ENCODE measurements at places on chromosomes 1 and 21. TPM values are rescaled to one million over a fixed set of nuclear protein-coding genes. Genes with fewer than 3 reads are reported as not detected.
A peak's percentile ranks its signal among the peaks of the same experiment; 100 is the strongest.

DNA sequence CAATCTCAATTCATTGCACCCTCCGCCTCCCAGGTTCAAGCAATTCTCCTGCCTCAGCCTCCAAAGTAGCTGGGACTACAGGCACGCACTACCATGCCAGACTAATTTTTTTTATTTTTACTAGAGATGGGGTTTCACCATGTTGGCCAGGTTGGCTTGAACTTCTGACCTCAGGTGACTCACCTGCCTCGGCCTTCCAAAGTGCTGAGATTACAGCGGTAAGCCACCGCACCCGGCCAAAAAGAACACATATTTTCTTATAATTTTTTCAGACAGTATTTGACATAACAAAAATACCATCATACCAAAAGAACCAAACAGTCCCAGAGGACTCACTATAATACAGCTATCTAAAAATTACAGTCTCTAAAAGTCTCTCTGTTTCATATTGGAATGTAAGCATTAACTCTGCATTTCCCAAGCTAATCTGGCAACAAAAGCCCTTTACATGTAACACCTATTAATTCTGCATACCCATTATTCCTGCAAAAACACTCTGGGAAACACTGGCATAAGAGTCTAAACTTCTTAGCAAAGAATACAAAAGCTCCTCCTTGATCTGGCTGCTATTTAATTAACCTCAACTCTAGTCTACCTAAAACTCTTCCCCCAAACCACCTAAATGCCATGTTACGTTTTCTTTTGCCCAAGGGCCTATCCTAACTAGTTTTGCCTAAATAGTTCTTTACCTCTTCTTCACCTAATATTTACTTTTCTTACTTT, 26.9 kb downstream of the WDR26 start:
- no peak for DNase-seq
- H3K36me3 ChIP-seq, result no peaks in the 10 kb centered on the region
- H3K27me3 ChIP-seq, result no peaks in the 10 kb centered on the region
- no peak overlapping the region for H3K27ac ChIP-seq
- no peak overlapping the region for H3K4me3 ChIP-seq
- no peaks in the 10 kb centered on the region for H3K4me1 ChIP-seq

- H3K27ac ChIP-seq, result peak overlapping the region; percentile 88
- no peaks in the 10 kb centered on the region for H3K36me3 ChIP-seq
- H3K4me3 ChIP-seq, result no peak overlapping the region
These were observed 5.9 kb upstream of the PIGR start for GRCh38 chr1:206952171-206952570.

- no peaks in the 10 kb centered on the region for H3K36me3 ChIP-seq
- H3K4me3 ChIP-seq, result no peak overlapping the region
- DNase-seq, result no peak
- peaks cover 36% of the 10 kb centered on the region for H3K27me3 ChIP-seq
These were observed 2.6 kb upstream of the DVL1 start for GRCh38 chr1:1351511-1352427.

DNA sequence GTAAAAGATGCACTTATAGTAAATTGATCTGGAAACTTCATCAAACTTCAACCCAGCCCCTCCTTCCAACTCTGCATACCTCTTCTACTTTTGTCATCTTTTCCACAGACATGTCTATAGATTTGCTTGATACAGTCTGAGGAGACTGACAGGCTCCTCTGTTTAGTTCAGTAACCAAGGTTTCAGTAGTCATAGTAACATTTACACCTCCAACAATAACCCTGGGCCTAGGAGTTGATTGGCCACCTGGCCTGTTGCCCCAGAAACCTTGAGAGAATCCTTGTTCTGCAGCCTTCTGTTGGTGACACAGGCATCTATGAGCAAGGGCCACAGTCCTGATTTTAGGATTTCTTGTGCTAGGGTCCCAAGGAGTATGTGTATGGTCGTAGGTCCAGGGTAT, at the start of gene CFAP141:
Gene CFAP141, minus strand, starts transcription at position 138 of the 400 bp plus-strand sequence. Its CDS starts 26 bp downstream, at position 112.
- H3K4me1 ChIP-seq, result no peaks in the 10 kb centered on the region
- H3K27me3 ChIP-seq, result no peaks in the 10 kb centered on the region
- no peak for DNase-seq
- H3K27ac ChIP-seq, result no peak within 1 kb of the TSS
- peaks cover 48% of the 10 kb centered on the region for H3K36me3 ChIP-seq
- H3K4me3 ChIP-seq, result no peak within 1 kb of the TSS

Gene FCRL3
- total RNA-seq, result not detected

DNA sequence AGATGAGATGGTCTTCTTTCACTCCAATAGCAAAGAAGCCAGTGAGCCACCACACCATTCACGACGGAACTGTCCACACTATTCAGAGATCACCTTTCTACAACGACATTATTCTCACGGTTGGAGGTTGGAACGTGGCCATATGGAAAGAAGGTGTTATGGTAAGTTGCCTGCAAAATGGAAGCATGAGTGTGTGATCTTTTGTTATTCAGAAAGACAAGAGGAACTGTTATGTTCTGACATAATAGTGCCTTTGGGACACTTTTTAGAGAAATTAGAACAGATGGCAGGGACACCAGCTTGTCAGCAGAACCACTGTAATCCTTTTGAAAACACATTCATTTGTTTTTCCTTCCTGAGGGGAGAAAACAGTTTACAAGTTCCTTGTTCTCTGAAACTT, 75.8 kb upstream of the MCOLN3 start:
- H3K4me3 ChIP-seq, result no peak overlapping the region
- H3K27me3 ChIP-seq, result no peaks in the 10 kb centered on the region
- peaks cover 7% of the 10 kb centered on the region for H3K4me1 ChIP-seq
- H3K36me3 ChIP-seq, result no peaks in the 10 kb centered on the region
- no peak for DNase-seq

DNA sequence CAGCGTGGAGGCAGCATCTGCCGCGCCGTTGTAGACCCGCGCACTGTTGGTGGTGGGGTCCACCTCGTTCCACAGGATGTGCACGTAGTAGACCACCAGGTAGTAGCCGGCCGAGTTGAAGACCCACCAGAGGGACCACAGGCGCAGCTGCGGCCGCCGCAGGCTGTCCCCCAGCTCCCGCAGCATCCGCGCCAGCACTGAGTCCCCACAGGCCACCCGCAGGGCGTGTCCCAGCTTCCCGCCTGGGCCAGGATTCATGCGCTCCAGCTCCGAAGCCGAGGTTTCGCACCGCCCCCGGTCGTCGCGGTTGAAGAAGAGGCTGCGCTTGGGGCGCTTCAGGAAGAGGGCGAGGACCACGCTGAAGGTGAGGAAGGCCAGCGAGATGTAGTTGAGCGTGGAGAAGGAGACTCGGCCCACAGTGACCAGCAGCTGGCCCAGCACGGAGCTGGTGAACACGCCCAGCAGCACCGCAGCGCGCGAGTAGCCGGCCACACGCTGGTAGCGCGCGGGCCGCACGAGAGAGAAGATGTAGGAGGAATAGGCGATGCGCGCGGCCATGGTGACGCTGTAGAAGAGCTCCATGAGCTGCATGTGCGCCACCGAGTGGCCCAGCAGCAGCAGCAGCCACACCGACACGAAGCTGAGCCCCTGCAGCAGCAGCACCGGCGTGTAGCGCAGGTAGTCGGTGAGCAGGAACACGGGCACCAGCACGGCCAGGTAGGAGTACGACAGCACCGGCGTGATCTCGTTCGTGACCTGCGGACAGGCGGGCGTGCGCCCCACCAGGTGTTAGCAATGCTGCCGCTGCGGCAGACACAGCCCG, 10.6 kb downstream of the SLC19A1 start:
- H3K4me1 ChIP-seq, result peaks cover 8% of the 10 kb centered on the region
- no peak overlapping the region for H3K27ac ChIP-seq
- DNase-seq, result peak; percentile 9

Gene GUCA2B
- 116 TPM for total RNA-seq

Gene PALMD
- total RNA-seq, result 2.9 TPM

DNA sequence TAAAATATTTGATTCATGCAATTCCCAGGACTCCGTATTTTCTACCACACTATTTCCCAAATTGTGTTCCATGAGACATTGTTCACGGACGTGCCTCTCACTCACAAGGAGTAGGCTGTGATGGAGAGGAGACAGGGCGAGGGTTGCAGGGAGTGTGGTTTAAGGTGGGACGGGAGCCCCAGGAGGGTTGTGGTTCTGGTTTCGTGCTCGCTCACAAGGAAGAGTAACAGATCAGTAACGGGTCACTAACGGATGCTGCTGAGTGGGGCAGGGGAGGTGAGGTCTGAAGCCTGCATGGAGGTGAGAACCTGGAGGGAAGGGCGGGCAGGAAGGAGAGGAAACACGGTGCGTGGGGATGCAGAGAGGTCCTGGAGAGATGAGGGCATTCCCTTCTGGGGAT, 28.8 kb downstream of the TFF3 start:
- H3K4me1 ChIP-seq, result no peaks in the 10 kb centered on the region
- no peaks in the 10 kb centered on the region for H3K36me3 ChIP-seq
- H3K27ac ChIP-seq, result no peak overlapping the region
- no peak overlapping the region for H3K4me3 ChIP-seq
- no peaks in the 10 kb centered on the region for H3K27me3 ChIP-seq

GRCh38 chr1:236204039-236204438, 61.7 kb downstream of the GPR137B start:
- no peak for DNase-seq
- no peak overlapping the region for H3K27ac ChIP-seq
- H3K36me3 ChIP-seq, result no peaks in the 10 kb centered on the region
- no peaks in the 10 kb centered on the region for H3K27me3 ChIP-seq
- H3K4me1 ChIP-seq, result no peaks in the 10 kb centered on the region

Gene ANGPTL3
- total RNA-seq, result not detected

- H3K4me3 ChIP-seq, result no peak overlapping the region
- no peaks in the 10 kb centered on the region for H3K36me3 ChIP-seq
- no peak overlapping the region for H3K27ac ChIP-seq
- H3K27me3 ChIP-seq, result no peaks in the 10 kb centered on the region
These were observed 222.3 kb upstream of the SGIP1 start for GRCh38 chr1:66311628-66312027.

Gene TPTE
- not detected for total RNA-seq

Gene SLFNL1
- total RNA-seq, result 0.55 TPM

DNA sequence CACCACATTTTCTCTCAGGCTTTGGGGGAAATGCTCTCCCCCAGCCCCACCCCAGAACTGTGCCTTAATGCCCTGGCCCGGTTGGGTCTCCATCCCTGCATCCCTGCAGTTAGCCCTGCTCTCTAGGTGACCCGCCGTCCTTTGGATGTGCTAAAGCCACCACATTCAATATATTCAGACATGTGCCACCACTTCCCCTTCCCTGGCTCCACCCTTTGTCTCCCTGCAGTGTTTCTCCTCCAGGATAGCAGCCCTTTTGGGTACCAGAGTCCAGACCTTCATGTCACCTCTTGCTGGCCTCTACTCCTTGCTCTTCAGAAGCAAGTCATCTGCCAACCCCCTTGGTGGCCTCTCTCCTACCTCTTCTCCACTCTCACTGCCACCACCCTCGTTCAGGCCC, 41.8 kb downstream of the RUNX1 start:
- H3K4me1 ChIP-seq, result peaks cover 5% of the 10 kb centered on the region
- H3K27me3 ChIP-seq, result no peaks in the 10 kb centered on the region
- H3K4me3 ChIP-seq, result no peak overlapping the region
- H3K36me3 ChIP-seq, result no peaks in the 10 kb centered on the region
- no peak overlapping the region for H3K27ac ChIP-seq

Gene FALEC
- total RNA-seq, result not detected

- H3K27me3 ChIP-seq, result no peaks in the 10 kb centered on the region
- H3K36me3 ChIP-seq, result no peaks in the 10 kb centered on the region
- no peak for DNase-seq
- H3K27ac ChIP-seq, result no peak overlapping the region
- H3K4me3 ChIP-seq, result no peak overlapping the region
These were observed 490.8 kb upstream of the ADGRL4 start for GRCh38 chr1:79497193-79497773.

DNA sequence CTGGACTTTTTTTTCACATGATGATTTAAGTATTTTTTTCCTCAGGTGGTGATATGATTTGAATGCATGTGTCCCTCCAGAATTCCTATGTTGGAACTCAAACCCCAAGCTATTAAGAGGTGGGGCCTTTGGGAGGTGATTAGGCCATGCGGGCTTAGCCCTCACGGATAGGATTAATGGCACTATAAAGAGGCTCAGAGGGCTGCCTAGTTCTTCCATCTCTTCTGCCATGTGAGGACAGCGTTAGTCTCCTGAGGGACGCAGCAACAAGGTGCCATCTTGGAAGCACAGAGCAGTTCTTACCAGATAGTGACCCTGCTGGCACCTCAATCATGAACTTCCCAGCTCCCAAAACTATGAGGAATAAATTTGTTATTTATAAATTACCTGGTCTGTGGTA, 18.3 kb upstream of the RBBP5 start:
- no peaks in the 10 kb centered on the region for H3K27me3 ChIP-seq
- no peaks in the 10 kb centered on the region for H3K36me3 ChIP-seq
- peaks cover 7% of the 10 kb centered on the region for H3K4me1 ChIP-seq
- H3K27ac ChIP-seq, result no peak overlapping the region

Data from transverse colon (tissue), 4 donors.